ENCODE measurements at places on chromosomes 12 and 14. TPM values are rescaled to one million over a fixed set of nuclear protein-coding genes. Genes with fewer than 3 reads are reported as not detected.

The ASCL4 gene
- not detected for total RNA-seq

The FOXN4 gene
- total RNA-seq, result not detected

The HOXC12 gene
- total RNA-seq, result not detected

The PPP1R1A gene
- not detected for total RNA-seq

DNA sequence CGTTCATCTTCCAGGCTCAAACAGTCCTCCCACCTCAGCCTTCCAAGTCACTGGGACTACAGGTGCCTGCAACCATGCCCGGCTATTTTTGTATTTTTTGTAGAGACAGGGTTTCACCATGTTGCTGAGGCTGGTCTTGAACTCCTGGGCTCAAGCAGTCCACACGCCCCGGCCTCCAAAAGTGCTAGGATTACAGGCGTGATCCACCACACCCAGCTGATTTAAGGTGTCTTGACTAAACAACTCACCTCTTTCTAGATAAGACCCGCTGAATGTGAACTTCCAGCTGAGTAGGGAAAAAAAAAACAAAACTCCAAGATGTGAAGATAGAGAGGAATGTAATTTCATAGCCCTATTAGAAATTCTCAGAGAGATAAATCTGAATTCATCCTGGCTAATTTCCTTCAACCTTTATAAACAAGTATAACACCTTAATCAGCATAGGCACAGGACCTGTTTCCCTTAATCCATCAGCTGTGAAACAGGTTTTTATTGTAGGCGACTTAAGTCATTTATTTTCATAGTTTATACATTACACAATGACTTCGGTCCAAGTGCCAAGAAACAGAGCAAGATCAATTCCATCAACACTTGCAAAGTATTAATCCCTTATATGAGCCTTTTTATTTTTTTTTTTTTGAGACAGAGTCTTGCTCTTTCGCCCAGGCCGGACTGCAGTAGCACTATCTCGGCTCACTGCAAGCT lies 51.5 kb downstream of the HCAR2 start:
- no peak for DNase-seq

DNA sequence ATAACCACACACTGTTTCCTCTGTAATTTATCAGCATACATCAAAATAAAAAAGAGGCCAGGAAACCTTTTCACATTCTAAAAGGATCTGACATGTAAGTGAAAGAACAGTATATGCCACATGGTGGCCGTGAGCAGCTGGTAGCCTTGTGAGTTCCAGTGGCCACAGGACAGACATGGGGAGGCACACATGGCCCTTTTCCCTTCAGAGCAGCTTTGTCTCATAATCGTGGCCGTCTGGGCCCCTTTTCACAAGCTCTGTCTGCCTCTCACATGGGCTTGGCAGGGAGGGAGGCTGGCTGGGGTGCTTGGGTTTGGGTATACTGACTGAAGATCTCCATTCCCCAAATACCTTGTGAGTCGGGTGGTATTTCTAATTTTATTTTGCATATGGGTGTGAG lies 1.5 kb upstream of the ZDHHC22 start:
- DNase-seq, result no peak

DNA sequence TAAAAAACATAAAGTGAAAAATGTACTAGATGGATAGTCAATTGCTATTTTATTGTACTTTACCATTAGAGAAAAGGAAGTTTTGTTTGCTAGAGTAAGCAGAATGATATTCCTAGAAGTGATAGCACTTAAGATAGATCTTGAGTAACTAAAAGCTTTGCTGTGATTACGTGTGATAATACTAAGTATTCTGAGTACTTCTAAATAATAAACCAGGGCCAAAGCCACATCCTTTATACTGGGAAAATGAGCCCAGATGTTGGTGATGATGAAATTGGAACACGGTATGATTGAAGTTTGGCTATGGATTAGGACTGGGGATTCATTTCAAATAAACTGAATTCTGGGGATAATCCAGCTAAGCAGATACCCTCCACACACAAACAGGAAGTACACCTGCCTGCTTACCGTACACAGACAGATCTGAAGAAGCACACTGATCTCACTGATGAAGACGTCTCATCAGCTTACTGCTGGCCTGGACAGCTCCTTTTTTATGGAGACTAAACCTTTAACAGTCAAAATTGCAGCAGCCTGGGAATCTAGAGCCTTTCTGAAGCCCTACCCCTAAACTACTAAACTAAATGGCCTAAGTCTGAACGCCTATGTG lies 199.8 kb downstream of the LRFN5 start:
- DNase-seq, result no peak

- DNase-seq, result no peak
These were observed 72.2 kb downstream of the ST8SIA1 start for GRCh38 chr12:22262309-22262708.

- DNase-seq, result no peak
These were observed at the start of gene TNFAIP2 for GRCh38 chr14:103122947-103123633. Gene TNFAIP2, plus strand, starts transcription at chr14:103123461. Its CDS starts 2,997 bp downstream, at chr14:103126458.

GRCh38 chr12:91613223-91613779 lies 430.7 kb upstream of the DCN start:
- DNase-seq, result no peak

DNA sequence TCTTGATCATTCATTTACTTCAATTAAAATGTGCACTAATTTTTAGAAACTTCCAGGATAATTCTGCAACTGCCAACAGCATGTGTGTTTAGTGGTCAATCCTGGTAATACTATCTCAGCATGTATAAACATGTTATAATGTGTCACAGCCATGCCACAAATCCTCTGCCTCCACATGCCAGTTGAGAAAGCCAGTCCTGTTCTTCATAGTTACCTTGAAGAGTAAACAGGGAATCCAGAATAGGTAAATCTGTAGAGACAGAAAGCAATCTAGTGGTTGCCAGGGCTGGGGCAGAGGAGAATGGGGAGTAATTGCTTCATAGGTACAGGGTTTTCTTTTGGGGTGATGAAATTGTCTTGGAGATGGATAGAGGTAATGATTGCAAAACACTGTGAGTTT lies 85.9 kb downstream of the ARMH4 start:
- no peak for DNase-seq

- DNase-seq, result no peak
These were observed 17.7 kb upstream of the ANP32D start for GRCh38 chr12:48454667-48455066.

GRCh38 chr12:70449074-70449752 lies 83.1 kb downstream of the KCNMB4 start:
- no peak for DNase-seq

GRCh38 chr14:64060648-64061096 lies 207.9 kb downstream of the SYNE2 start:
- DNase-seq, result no peak

GRCh38 chr12:91335699-91336098 lies 153.1 kb upstream of the DCN start:
- no peak for DNase-seq

- DNase-seq, result no peak
These were observed 13.0 kb upstream of the FMNL3 start for GRCh38 chr12:49720214-49720613.

- no peak for DNase-seq
These were observed 3.7 kb upstream of the DHRS4L2 start for GRCh38 chr14:23984891-23985602.

- no peak for DNase-seq
These were observed 194.8 kb downstream of the CACNA1C start for GRCh38 chr12:2247596-2247995.

DNA sequence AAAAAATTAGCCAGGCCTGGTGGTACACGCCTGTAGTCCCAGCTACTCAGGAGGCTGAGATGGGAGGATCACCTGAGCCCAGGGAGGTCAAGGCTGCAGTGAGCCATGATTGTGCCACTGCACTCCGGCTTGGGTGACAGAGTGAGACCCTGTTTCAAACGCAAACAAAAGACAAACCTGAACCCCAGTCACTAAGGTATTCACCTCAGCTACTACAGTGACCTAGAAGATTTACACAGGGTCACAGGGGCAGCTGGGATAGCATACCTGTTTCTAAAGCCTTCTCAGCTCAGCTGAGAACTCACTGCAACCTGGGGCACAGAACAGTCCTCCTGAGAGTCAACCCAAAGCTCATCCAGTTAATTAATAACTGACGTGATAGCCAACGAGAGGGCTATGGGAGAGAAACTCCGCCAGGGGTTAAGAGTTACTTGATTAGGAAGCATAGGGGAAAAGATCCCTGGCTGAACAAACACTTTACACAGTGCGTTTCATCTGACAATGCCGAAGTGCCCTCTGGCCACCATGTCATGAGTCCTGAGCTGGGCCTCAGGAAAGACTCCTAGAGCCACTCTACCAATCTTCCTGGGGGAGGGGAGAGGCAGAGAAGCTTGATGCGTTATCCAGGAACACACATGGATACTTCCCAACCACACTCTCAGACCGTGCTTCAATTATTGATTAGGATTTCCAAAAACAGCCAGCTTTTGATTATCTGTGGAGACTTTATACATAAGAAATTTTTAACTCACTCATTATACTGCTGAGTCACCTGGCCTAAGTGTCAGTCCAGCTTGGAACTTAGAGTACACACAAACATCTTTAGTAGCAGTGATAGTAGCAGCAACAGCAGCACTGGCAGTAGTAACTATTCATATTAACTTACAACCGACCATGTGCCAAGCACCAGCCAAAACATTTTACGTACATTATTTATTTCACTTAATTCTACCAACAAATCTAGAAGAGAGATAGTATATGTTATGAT lies 48.2 kb downstream of the FOXN3 start:
- no peak for DNase-seq

DNA sequence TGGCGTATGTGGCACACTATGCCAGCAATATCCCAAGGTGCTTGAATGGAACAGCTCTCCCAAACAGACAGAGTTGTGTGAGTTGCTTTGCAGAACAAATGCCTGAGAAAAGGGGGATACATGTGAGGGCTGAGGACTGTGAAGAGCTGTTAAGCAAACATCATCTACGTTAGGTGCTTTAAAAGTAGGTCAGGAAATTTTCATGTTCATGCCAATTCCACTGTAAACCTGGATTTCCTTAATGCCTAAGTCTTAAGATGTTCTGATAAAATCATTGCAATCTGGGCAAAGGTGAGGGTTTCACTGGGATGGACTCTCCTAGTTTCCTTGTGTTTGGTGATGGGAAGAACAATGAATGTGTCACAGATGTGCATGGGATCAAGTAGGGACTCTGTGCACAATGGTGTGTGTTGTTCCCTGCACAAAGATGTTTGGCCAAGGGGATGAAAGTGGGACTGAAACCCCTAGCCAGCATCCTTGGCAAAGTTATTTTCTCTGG lies 227.9 kb downstream of the KTN1 start:
- no peak for DNase-seq

DNA sequence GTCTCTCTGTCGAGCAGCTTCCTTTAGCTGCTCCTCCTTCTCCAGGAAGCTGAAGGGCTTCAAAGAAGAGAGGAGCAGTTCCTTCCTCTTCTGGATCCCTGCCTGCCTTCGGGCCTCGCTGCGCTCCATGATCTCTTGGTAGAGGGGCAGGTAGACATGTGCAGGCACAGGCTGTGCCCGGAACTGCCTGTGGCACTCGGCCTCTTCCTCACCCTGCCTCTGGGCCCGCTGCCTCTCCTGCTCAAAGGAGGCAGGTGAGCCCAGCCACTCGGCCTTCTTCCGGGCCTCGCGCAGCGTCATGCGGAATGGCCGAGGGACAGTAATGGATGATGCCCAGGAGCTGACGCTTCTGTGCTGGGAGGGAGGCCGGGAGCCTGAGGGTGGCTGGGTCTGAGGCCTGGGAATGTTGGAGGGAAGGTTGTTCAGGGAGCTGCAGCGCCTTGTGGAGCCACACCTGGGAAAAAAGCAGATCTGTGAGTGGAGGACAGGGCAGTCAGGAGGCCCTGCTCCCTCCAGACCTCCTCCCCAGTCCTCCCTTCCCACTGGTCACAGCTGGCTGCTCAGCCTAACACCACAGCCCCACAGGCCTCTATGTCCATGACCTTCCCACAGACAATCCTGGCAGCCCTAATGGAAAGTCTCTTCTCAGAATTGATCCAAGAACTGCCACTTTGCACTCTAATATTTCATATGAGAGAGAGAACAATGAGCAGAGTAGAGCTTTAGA lies 5.3 kb downstream of the FAM161B start:
- DNase-seq, result no peak

Measured in T-cell (primary cell).